ENCODE measurements at places on chromosomes 2 and 18.

GRCh38 chr2:173278794-173279526 is 75.7 kb upstream of the CDCA7 start:
- DNase-seq = no peak

- no peak for DNase-seq
Observed at GRCh38 chr18:58584200-58585127, 44.4 kb downstream of the ALPK2 start.

- no peak for DNase-seq
Observed at GRCh38 chr2:107801498-107801897, 25.2 kb upstream of the RGPD4 start.

GRCh38 chr2:190685333-190685732 is 36.5 kb downstream of the NAB1 start:
- no peak for DNase-seq

DNA sequence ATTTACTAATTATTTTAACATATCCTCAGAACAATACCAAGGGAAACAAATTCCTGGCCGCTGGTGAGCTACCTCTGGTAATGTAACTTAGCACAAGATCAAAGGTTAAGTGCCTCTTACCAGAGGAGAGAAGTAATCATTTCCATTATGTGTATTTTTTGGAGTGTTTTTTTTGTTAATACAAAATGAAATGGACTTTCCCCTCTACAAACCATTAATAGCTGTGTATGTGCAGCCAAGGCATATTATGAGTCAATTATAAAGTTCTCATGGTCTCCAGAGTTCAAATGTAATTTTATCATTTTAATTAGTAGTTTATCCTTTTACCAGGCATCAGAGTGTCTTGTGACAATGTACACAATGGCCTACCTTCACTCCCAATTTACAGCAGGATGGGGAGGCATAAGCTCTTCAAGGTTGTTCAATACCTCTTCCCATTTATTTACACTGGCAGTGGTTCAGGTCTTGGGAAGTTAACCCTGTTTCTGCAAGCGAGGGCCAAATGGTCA is 242.2 kb downstream of the TGIF1 start:
- DNase-seq = no peak
